ENCODE measurements at places on chromosomes 3 and 15. TPM values are rescaled to one million over a fixed set of nuclear protein-coding genes. Genes with fewer than 3 reads are reported as not detected.
A peak's percentile ranks its signal among the peaks of the same experiment; 100 is the strongest.

- DNase-seq: no peak
Measured at GRCh38 chr15:78933823-78934654, 10.8 kb downstream of the CTSH start.

DNA sequence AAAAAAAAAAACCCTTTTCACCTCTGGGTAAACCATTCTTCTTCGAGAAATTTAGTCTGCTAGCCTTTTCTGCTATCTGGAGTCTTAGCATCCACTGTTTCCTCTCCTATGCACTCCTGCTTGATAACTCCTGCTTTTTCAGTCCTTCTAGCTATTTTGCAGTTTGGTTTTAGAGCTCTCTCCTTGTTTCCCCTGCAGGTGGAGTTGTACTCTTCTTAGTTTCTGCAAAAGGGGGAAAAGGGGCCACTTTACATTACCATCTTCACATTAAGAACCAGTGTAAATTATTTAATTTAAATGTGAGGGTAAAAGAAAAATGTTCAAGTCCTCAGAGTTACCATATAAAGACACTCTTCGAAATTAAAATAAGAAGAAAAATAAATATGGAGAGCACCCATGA is 23.6 kb upstream of the MYLK start:
- no peak for DNase-seq

DNA sequence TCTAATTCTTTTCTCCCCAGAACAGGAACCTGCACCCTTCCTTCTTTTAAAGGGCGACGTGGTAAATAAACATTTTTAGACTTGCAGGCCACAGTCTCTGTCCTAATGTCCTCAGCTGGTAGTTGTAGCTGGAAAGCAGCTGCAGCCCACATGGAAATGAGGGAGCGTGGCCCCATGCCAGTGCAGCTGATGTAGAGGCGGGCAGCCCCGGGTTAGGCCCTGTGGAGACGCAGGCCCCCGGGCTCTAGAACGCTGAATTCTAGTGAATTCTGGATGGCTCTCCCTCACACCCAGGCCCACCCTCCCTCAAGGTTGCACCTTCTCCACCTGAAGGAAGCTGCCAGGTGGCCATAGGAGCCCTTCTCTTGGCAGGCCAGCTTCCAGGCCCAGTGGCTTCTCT is 52.3 kb downstream of the PGPEP1L start:
- DNase-seq: peak; percentile 54

GRCh38 chr15:99481113-99481950 is 84.5 kb upstream of the MEF2A start:
- DNase-seq: no peak

- no peak for DNase-seq
Measured at GRCh38 chr15:79349525-79349924, 38.6 kb downstream of the TMED3 start.

DNA sequence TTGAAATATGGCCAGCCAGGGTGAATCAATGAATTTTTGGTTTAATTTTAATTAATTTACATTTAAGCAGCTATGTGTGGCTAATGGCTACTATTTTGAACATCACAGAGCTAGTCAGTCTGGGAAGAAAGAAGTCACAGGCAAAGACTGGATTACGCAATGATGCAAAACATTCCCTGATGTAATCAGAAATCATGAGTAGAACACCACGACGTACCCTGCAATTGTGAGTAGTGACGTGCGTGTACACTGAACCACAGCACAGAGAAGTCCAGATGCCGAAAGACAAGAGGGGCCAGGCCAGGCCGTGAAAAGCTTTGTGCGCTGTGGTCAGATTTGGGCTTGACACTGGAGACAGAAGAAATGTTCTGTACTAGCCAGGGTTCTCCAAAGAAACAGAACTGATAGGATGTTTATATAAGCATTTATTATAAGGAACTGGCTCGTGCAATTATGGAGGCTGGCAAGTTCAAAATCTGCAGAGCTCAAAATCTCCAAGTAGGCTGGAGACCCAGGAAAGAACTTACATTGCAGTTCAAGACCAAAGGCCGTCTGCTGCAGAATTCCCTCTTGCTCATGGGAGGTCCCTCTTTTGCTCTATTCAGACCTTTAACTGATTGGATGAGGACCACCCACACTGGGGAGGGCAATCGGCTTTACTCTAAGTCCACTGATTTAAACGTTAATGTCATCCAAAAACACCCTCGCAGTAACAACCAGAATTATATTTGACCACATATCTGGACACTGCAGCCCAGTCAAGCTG is 44.6 kb downstream of the SH3BP5 start:
- DNase-seq: no peak

Gene TRPM1
- not detected for total RNA-seq

Gene PRRT3
- 4.1 TPM for total RNA-seq

Gene ALS2CL
- 3.9 TPM for total RNA-seq
